Left hindlimb (tissue), 1 donor: ENCODE measurements at places on chromosomes 5 and 9.

- DNase-seq = peak; percentile 35
Observed at GRCh38 chr9:137311171-137311985, 9.3 kb upstream of the NRARP start.

DNA sequence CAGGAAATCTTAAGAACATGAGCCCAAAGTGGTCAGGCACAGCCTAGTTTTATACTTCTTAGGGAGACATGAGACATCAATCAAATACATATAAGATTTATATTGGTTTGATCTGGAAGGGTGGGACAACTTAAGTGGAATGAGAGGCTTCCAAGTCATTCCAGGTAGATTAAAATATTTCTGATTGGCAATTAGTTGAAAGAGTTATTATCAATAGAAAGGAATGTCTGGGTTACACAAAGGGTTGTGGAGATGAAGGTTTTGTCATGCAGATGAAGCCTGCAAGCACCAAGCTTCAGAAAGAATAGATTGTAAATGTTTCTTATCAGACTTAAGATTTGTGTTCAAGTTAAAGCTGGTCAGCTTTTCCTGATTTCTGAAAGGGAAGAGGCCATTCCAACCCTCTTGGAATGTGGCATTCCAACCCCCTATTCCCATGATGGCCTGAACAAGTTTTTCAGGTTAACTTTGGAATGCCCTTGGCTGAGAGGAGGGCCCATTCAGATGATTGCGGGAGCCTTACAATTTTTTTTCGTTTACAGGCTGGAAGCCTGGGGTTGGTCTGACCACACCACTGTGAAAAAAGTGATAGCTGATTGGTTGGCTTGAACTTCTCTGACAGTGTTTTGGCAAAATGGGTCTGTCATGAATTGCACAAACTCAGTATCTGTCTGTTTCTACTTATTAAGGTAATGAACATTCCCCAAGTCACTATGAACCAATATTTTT is 245.6 kb upstream of the RAI14 start:
- no peak for DNase-seq

- DNase-seq = no peak
Observed at GRCh38 chr5:148839960-148840359, 13.5 kb downstream of the ADRB2 start.

GRCh38 chr9:6049798-6050197 is 34.4 kb upstream of the RANBP6 start:
- DNase-seq = no peak

- DNase-seq = no peak
Observed at GRCh38 chr5:153159616-153160015, 330.9 kb upstream of the GRIA1 start.

GRCh38 chr5:16497546-16497945 is 31.9 kb upstream of the ZNF622 start:
- no peak for DNase-seq

DNA sequence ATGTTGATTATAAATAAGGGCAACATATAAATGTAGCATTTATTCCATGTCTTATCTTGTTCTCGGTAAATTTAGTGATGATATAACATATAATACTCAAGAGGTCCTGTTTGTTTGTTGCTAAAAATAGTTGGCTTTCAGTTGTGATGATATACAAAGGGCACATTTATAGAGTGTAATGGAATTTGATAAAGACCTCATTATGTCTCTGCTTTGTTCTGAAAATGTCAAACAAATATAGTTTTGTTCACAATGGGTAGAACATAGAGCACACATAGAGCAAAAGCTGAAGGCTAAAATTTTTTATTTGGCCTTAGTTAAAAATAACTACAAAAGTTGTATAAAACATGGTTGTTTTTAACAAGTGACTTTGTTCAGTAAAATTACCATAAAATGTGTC is 477.1 kb upstream of the SMC2 start:
- DNase-seq = no peak

DNA sequence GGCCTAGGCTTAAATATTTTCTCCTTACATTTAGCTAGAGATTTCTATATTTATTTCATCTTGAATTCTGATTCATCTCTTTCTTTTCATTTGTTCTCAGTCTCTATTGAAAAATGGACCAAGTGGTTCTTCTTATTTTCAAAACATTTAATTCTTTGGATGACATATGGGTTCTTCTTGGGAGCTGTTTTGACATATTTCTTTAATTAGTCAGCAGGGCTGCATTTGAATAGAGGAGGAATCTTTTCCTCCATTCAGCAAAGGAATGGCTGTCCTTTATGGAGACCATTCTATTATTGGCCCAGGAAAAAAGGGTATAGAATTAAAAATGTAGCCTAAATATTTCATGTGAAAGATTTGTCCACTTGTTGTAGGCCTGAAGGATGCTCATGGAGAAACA is 109.9 kb downstream of the RPS23 start:
- DNase-seq = no peak
